ENCODE measurements at places on chromosomes 6 and 20.

- H3K27ac ChIP-seq, result no peak overlapping the region
- peaks cover 3% of the 10 kb centered on the region for H3K4me1 ChIP-seq
- DNase-seq, result no peak
- H3K4me3 ChIP-seq, result no peak overlapping the region
Measured at GRCh38 chr20:23142162-23143050, 56.3 kb upstream of the CD93 start.

DNA sequence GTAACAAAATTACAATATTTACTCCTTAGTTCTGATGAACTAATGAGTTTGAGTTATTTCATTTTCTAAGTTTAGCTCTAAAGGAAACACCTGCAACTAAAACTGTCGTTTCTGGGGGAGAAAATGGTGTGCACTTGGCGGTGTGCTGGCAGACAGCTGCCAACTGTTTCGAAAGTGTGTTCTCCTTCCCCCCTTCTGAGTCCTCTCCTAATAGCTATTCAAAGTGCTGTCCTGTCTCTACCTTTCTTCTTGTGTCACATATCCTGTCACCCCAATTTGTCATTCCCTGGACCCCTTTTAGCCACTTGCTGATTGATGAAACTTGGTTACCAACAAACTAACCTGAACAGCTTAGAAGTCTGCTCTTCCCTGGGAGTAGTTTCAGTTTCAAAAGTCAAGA, 4.9 kb upstream of the UBE2J1 start:
- peaks cover 6% of the 10 kb centered on the region for H3K27me3 ChIP-seq
- H3K36me3 ChIP-seq, result no peaks in the 10 kb centered on the region
- H3K4me3 ChIP-seq, result no peak overlapping the region
- H3K27ac ChIP-seq, result no peak overlapping the region
- DNase-seq, result no peak

DNA sequence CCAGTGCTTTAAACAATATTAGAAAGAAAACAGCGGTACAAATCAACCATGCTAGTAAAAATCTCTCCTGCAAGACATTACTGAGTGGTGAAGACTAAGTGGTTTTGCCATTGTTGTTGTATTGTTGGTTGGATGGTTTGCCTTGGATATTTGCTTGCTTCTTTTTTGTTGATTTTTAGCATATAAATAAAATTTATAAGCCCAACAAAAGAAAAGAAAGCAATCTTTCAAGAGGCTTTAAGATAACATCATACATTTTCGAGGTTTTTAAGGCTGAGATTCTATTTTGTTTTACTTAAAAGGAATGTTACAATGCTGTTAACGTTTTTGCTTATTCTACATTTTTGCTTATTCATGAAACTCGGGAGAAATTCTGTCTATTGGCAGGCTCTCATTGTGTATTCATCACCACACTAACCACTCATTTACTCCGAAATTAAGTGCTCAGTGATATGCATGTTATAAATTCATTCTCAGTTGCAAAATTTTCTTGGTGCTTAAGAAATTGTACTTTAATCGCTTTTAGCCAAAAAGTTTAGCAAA, 139.1 kb downstream of the LAMA2 start:
- H3K27me3 ChIP-seq, result no peaks in the 10 kb centered on the region
- H3K4me1 ChIP-seq, result no peaks in the 10 kb centered on the region
- H3K4me3 ChIP-seq, result no peak overlapping the region
- DNase-seq, result no peak
- no peaks in the 10 kb centered on the region for H3K36me3 ChIP-seq
- no peak overlapping the region for H3K27ac ChIP-seq

DNA sequence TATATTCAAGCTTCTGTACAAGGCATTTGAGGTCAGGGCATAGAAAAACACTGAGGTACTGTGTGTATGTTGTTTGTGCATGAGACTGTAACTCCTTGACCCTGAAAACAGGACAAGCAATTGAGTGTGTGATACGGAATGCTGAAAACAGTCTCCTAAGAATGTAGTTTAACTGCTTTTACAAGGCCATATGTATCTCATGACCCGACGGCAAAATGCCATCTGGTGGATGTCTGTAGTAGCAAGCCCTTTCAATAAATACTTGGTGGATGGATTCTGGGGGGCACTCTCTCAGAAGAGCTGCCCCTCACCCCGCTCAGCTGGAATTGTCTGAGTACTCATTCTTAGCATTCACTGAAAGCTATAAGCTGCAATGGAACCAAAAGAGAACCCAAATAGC, 69.3 kb upstream of the EYS start:
- H3K4me3 ChIP-seq, result no peak overlapping the region
- no peak for DNase-seq

DNA sequence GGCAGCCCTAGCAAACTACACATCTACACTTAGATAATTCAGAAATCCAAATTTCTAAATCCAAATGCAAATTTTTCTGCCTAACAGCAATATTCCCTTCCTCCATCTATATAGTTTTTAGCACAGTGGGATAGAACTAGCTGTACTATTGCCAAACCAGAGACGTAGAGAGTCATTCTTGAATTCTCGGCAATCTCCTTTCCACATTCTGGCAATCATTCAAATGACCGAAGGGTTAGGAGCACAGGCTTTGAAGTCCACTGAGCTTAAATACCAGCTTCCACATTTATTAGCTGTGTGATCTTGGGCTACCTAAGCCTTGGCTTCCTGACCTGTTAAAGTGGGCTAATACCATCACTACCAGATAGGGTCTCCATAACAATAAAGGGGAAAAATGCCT, 3.1 kb upstream of the RPS12 start:
- peaks cover 21% of the 10 kb centered on the region for H3K4me1 ChIP-seq
- H3K27ac ChIP-seq, result no peak overlapping the region
- DNase-seq, result no peak
- H3K4me3 ChIP-seq, result no peak overlapping the region

GRCh38 chr6:154848580-154848979, 115.4 kb downstream of the SCAF8 start:
- peak overlapping the region; percentile 40 for H3K27ac ChIP-seq
- H3K4me1 ChIP-seq, result peaks cover 25% of the 10 kb centered on the region
- no peak for DNase-seq
- H3K36me3 ChIP-seq, result no peaks in the 10 kb centered on the region
- H3K4me3 ChIP-seq, result no peak overlapping the region

- no peak for DNase-seq
- no peak overlapping the region for H3K4me3 ChIP-seq
- no peaks in the 10 kb centered on the region for H3K27me3 ChIP-seq
- H3K36me3 ChIP-seq, result no peaks in the 10 kb centered on the region
- H3K4me1 ChIP-seq, result peaks cover 5% of the 10 kb centered on the region
Measured at GRCh38 chr6:128172752-128173682, 272.2 kb upstream of the THEMIS start.

- peaks cover 6% of the 10 kb centered on the region for H3K27me3 ChIP-seq
- H3K36me3 ChIP-seq, result no peaks in the 10 kb centered on the region
- H3K27ac ChIP-seq, result no peak overlapping the region
- DNase-seq, result no peak
Measured at GRCh38 chr20:3430376-3431069, 23.1 kb upstream of the DNAAF9 start.
